ENCODE measurements at places on chromosomes 7 and 10. TPM values are rescaled to one million over a fixed set of nuclear protein-coding genes. Genes with fewer than 3 reads are reported as not detected.

- DNase-seq = no peak
These were observed 1.6 kb upstream of the EPC1 start for GRCh38 chr10:32348297-32349198.

- no peak for DNase-seq
These were observed 322.6 kb downstream of the RNLS start for GRCh38 chr10:88260329-88261051.

DNA sequence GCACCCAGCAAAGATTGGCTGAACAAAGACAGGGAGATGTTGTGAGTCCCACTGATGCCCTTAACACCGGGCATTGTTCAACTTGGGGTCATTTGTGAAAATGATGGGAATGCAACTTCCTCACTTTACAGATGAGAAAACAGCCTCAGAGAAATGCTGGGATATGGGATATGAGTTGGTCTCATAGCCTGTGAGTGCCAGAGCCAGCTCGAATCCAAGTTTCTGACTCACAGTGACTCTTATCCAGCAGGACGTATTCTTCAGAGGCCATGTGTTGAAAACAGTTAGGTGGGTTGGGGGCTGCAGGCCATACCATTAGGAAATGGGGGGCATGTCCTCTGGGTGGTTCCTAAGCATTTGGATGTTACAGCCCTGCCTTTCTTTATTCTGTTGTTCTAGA is 45.2 kb downstream of the KIAA1217 start:
- no peak for DNase-seq

The PRSS2 gene
- total RNA-seq = not detected

All from LHCN-M2 (cell line).